ENCODE measurements at places on chromosomes 13 and 19.

GRCh38 chr13:31195616-31196015 lies 4.2 kb upstream of the B3GLCT start:
- no peak for DNase-seq

GRCh38 chr13:114146629-114147028 lies 14.2 kb upstream of the RASA3 start:
- no peak for DNase-seq

GRCh38 chr13:45718063-45718462 lies 15.9 kb downstream of the CBY2 start:
- DNase-seq: no peak

GRCh38 chr13:45105895-45106294 lies 14.4 kb upstream of the GTF2F2 start:
- no peak for DNase-seq

DNA sequence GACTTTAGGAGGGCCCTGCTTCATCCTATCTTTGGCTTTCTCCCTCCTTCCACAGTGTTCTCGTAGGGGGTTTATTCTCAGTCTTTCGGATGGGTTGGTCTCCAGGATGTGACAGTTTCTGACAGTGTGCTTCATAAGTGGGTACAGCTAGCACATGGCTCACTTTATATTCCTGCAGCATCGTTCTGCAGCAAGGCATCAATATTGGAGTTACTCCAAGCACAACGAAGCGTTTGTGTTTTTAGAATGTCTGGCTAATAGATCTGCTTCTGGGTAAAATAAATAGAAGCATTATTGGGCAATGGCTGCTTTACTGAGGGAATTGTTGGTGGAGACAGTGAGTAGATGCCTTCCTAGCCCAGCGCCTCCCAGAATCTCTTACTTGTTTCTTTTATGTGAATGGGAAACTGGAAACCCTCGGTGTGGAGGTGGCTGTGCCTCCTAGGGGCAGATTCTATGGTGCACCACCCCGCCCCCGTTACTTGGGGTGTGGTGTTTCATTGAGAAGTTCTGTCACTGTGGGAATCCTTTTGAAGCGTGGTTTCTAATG lies 2.0 kb downstream of the FARP1 start:
- DNase-seq: no peak

Data from CD4-positive, alpha-beta T cell treated with Interleukin-4 for 4 hours (primary cell).